ENCODE measurements at places on chromosomes 12 and 14.

- no peak for DNase-seq
These were observed 11.6 kb upstream of the TESPA1 start for GRCh38 chr12:54996205-54996604.

DNA sequence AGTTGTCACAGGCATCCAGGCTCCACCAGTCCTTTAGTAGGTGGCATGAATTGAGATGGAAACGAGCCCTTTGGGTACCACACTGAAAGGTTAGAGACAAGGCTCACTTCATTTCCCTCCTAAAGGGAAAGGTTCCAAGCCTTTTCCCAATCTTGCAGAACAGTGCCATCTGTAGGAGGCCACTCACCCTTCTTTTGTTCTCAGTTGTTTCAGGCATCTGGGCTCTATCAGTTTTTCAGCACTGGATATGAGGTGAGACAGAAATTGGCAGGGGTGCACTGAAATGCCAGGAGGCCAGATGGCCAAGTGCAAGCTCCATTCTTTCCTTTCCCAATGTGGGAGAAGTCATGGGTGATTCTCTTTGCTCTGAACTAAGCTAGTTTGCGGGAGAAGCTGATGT, 15.2 kb downstream of the FBXO33 start:
- DNase-seq = no peak

- DNase-seq = no peak
These were observed 624 bp upstream of the PLEKHD1 start for GRCh38 chr14:69483765-69484443.

DNA sequence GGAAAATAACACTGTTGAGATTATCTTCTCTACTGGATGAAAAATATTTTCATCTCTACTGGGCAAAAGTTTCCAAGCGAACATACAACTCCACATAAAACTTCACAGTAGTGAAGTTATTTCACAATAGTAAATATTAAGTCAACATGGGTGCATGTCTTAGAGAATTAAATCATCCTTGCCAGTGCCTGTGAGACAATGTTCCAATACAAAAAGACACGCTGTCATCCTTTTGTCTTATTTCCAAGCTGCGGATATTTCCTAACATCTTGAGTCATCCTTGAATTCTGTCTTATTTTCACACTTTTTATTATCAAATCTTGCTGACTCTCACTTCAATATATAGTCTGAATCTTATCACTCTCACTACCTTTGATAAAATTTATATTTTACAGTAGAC, 142.9 kb upstream of the KITLG start:
- DNase-seq = no peak

DNA sequence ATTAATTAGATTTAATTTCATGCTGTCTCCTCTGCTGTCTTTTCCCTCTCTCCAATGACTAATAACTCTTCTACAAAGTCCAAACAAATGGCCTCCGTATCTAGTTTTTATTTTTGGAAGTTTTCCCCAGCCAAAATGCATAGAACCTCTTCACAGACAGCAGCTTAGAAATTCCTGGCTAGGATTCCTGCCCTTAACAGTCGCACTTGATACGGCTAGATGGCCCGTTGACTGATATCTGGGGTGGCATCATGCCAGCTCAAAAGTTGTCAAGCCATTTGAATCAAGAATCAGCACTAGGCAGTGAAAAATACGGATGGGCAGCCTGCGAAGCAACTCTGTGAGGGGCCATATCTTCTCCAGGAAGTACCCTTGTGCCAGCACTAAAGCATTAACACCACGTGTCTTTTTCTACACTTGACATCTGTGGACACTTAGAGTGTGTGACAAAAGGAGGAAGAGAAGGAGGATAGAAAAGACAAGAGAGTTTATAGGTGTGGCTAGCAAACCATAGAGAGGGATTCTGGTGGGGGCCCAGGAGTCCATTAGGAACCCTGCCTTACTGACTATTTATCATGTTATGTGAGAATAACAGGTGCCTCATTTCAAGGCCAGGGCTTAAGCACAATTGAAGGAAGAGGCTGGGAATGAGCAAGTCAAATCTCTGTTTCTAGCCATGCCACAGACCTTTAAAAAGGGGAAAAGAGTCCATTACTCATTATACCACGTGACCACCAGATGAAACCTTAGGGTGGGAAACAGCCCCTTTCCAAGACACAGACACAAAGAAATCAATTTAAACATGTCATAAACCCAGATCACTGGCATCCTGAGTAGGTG, 39.2 kb upstream of the KRR1 start:
- DNase-seq = no peak

DNA sequence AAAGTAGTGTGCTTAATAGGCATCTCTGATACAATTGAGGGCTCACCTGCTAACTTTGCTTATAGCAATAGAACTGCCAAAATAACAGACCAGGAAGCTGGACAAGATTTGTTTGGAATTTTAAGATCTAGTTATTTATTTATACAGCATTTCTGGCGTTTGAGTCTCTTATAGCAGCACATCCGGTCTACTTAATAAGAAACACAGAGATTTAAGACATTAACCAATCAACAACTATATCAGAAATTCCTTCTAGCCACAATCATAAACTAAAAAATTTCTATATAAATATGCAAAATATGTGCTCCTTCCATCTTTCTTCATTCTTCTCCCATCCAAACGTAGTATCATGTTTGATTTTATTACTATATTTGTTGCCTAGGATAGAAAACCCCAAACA, 2.6 kb downstream of the RTN1 start:
- no peak for DNase-seq

GRCh38 chr14:93011650-93012325, 88.8 kb downstream of the CHGA start:
- no peak for DNase-seq

DNA sequence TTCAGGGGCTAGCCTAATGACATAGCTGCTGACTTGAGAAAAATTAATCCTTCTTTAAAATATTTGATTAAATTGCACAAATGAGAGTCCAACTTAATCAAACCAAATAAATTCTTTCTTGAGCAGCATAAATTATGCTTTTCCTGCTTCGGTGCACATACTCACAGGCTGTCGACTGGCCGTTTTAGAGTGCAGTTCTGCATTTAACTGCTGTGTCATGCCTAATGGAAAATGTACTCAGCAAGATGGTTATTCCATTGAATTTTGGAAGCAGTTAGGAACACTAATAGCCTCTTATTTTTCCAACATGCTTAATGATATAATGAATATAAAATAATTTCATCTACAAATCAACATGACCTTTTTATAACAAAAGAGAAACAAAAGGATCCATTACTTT, 266.1 kb upstream of the LRIG3 start:
- no peak for DNase-seq
